Activated naive CD8-positive, alpha-beta T cell treated with anti-CD3 and anti-CD28 coated beads for 36 hours (primary cell): ENCODE measurements at places on chromosomes 16 and 17.
A peak's percentile ranks its signal among the peaks of the same experiment; 100 is the strongest.

- DNase-seq = no peak
Measured at GRCh38 chr16:47886631-47887415, 269.0 kb downstream of the ABCC12 start.

DNA sequence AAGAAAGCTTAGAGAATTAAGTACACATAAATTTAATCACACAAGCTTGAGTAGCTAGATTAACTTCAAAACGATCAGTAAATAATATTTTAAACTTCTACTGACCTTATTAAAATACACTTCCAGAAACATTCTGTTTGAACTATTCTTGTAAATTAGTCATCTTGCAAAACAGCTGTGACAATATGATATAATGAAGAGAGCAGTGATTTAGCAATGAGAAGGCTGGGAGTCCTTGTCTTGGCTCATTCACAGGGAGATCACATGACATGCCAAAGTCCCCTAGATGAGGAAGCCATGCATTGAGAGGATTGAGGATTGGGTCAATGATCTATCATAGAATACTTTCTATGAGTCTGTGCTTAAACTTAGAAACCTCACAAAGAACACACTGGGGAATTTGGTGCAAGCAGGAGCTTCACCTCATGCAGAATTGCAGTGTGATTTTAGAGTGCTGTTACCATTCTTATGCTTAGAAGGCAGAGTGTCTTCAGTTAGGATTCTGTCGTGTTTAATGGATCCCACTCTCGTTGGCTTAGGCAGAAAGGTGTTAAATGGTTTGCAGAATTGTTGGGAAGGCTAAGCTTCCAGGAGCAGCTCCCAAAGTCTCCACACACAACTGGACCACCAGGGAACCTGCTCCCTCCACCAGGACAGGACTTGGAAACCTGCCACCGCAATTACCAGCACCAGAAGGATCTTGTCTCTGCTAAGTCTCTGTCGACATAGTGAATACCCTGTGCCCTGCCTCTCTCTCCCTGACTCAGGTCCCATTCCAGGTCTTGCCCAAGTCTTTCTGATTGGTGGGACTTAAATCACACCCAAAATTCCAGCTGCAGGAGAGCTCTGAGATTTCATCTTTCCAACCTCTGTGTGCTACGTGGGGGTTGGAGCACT is 87.1 kb downstream of the USP22 start:
- no peak for DNase-seq

- DNase-seq = peak; percentile 86
Measured at GRCh38 chr17:48636177-48637018, 10.2 kb upstream of the HOXB9 start.

- no peak for DNase-seq
Measured at GRCh38 chr16:22641131-22641628, 130.5 kb downstream of the NPIPB5 start.

GRCh38 chr17:45739786-45740185 is 44.3 kb upstream of the CRHR1 start:
- no peak for DNase-seq

GRCh38 chr16:23501291-23501690 is 9.0 kb downstream of the GGA2 start:
- DNase-seq = no peak
